Activated CD4-positive, alpha-beta T cell treated with anti-CD3 and anti-CD28 coated beads, Interleukin-10, Interleukin-2, amounts not matched to agents 100 ng/mL and 50 ng/mL, durations not matched to agents 16 hours and 8 hours (primary cell): ENCODE measurements at places on chromosomes 4 and X.
A peak's percentile ranks its signal among the peaks of the same experiment; 100 is the strongest.

- DNase-seq, result no peak
Observed at GRCh38 chr4:3285558-3286334, 7.1 kb upstream of the RGS12 start.

DNA sequence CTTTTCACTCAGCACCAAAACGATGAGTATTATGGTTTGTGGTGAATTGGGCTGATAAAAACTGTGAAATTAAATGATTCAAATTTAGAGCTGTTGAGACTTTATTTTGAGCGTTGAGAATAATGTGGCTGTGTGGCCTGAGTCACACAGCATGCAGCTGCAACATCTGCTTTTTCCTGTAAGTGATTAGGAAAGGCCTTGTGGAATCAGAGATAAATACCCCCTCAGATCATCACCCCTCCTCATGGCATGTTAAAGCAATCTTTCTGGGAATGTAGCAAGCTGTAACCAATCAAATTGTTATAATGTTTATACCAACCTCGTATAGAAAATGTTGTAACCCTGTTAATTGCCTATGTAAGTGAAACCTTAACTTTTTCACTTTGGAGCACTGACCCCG, 90.0 kb upstream of the GRPR start:
- DNase-seq, result peak; percentile 26

GRCh38 chr4:58761563-58761962, 1651.4 kb upstream of the IGFBP7 start:
- DNase-seq, result no peak

DNA sequence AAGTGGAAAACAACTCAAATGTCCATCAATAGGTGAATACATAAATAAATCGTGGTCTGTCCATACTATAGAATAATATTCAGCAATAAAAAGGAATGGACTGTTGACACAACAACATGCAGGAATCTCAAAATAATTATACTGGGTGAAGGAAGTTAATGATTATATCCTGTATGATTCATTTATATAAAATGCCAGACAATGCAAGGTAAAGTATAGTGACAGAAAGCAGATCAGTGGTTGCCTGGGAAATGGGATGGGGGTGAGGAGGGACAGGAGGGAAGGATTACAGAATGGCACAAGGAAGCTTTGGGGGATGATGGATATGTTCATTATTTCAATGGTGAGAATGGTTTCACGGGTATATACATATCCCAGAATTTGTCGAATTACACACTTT, 12.3 kb downstream of the PYURF start:
- DNase-seq, result no peak

GRCh38 chr4:159069922-159070321, 33.0 kb upstream of the RAPGEF2 start:
- DNase-seq, result no peak

DNA sequence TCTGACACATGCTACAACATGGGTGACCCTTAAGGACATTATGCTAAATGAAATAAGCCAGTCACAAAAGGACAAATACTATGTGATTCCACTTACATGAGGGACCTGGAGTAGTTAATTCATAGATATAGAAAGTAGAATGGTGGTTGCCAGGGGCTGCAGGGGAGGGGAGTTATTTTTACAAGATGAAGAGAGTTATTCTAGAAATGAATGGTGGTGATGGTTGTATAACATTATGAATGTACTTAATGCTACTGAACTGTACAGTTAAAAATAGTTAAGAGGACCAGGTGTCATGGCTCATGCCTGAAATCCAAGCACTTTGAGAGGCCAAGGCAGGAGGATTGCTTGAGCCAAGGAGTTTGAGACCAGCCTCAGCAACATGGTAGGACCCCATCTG, 59.5 kb upstream of the MSANTD1 start:
- DNase-seq, result peak; percentile 25

GRCh38 chrX:110383414-110383813, 24.8 kb downstream of the RTL9 start:
- no peak for DNase-seq

DNA sequence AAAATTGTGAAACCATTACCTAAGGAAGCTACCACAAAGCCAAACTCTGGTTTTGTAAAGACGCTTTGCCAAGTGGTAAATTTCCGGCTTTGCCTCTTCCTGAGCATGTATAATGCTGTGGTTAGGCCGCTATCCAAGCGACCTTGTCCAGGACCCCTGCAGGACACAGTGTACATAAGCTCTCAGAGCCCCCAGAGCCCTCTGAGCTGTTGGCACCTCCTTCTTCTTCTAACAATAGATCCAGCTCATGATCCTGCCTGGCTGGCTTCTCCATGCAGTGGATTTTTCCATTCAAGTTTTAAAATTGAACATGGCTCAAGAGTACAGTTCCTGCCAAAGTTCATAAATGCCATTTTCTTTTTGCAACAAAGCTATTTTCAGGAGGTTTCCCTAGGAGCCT, 326.7 kb downstream of the MAPK10 start:
- no peak for DNase-seq

DNA sequence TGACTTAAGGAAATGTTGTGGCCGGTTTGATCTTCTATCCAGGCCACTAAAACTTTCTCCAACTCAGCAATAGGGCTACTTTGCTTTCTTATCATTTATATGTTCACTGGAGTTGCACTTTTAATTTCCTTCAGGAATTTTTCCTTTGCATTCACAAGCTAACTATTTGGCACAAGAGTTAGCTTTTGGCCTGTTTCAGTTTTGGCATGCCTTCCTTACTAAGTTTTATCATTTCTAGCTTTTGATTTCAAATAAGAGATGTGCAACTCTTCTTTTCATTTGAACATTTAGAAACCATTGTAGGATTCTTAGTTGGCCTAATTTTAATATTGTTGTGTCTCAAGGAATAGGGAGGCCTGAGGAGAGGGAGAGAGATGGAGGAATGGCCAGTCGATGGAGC, 79.8 kb upstream of the TLL1 start:
- no peak for DNase-seq

DNA sequence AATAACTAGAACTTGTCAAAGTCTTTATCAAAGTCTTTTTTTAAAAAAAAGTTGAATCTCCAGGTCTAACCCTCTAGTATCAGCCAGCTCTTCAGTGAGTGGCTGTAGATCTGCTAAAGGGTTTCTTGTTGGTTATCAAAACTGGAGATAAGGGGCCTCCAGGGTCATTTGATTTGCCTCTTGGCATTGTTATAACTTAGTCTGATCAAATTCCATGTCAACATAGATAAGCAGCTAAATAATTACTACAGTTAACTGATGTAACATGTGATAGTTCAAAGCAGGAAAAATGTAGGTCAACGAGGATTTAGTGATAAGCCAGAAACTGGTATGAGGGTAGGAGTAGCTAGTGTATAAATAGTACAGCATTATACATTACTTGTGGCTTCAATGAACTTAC, 465.1 kb downstream of the PDHA2 start:
- DNase-seq, result no peak

DNA sequence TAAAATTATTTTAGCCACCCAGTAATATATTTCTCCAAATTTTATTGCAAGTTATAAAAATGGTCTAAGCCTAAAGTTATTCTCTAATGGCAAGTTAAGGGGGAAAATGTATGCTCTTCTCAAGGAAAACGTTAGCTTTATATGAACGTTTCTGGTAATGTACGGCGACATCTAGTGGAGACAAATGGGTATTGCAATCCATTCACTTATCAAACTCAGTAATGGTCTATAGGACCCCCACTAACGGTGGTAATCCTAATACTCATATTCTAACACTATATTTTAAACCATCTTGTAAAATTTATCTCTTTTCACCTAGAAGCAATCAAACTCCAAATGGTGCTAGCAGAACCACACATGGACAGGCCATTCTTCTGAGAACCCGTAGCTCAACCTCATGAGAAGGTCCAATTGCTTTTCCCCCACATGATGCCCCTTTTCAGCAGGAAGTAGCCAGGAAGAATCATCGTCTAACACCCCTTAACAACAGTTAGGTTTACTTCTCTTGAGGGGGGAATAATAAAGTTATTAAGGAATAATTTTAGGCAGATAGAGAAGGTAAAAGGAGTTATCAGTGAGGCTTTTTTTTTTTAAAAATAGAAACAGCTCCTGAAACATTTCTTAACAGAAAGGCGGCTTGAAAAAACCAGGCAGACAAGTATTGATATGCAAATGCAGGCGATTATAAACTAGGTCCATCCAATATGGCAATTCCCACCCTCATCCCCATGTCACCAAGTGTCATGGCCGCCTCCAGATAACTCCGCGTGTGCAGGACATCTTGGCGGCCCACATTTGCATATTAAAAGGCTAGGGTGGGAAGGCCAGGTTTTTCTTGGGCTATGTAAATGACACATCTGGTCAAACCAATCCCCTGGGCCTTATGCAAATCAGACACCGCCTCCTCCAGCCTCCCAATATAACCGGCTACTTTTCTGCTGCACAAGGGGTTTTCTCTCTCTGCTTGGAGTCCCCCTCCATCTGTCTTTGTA, 35.0 kb downstream of the NUDT11 start:
- DNase-seq, result peak; percentile 49

GRCh38 chr4:86822136-86822535, 27.0 kb downstream of the SLC10A6 start:
- DNase-seq, result no peak
